ENCODE measurements at places on chromosomes 11 and 22.

DNA sequence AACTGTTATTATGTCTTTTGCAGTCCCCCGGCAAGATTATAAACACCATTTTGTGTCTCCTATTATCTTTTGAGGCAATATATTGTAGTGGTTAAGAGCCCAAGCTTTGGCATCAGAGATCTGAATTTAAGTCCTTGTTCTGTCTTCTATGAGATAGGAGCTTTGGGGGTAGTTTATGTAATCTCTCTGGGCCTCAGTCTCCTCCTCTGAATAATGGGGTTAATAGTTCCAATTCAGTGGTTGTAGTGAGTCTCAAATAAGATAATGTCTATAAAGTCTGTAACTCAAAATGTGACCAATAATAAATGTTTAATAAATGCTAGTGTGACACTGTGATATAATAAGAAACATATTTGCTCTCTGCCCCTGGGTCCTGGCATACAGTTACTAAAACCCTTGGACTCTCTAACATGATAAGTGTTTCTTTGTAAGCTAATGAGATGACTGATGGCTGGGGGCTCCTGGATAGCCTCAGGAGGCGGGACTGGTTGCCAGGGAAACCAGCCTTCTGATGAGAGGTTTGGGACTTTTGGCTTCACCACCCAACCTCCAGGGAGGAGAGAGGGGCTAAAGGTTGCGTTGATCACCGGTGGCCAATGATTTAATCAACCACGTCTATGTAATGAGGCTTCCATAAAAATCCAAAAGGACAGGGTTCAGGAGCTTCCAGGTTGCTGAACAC lies 183.4 kb upstream of the MTMR2 start:
- DNase-seq, result no peak

DNA sequence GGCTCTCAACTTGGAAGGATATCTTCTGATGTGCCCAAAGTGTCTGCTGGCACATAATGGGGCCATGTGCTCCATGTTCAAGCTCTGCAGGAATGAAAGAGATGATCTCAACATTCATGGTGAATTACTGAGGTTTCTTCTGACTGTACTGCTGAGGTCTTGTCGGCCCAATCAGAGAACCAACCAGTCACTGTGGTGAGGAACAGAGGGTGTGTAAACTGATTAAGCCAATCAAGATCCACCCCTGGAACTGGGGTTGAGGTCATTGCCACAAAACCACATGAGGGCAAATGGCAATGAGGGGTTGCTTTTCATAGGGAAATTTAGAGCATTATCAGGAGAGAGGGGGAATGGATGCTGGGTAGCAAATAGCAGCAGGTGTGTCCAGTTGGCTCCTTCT lies 152.3 kb upstream of the RAG2 start:
- DNase-seq, result no peak

DNA sequence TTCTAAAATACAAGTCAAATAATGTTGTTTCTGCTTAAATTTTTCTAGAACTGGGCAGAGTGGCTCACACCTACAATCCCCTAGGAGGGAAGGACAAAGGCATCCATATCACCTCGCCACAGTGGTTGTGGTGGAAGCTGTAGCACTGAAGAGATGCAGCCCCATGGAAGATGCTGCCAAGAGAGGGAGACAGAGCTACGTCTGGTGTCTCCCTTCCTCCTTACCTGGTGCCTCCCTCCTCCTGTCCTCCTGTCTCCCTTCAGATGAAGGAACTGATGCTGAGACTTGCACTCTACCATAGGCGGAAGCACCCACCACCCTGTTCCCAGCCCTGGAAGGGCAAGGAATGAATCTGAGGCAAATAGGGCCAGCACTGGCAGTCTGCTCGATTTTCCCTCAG lies 22.3 kb downstream of the MMP27 start:
- DNase-seq, result no peak

DNA sequence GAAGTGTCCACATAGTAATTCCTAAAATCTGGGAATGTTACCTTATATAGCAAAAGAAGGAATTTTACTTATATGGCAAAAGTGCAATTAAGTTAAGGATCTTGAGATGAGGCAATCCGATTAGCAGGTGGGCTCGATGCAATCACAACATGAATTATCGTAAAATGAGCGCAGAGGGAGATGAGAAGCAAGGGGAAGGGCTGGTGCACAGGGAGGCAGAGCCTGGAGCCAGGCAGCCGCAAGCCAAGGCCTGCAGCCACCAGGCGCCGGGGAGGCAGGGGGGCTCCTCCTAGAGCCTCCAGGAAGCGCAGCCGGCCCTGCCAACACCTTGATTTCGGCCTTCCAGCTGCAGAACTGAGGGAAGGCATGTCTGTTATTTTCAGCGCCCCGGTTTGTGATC lies 85.7 kb downstream of the CELSR1 start:
- no peak for DNase-seq

GRCh38 chr11:1779034-1779805 lies 15.5 kb upstream of the CTSD start:
- no peak for DNase-seq

DNA sequence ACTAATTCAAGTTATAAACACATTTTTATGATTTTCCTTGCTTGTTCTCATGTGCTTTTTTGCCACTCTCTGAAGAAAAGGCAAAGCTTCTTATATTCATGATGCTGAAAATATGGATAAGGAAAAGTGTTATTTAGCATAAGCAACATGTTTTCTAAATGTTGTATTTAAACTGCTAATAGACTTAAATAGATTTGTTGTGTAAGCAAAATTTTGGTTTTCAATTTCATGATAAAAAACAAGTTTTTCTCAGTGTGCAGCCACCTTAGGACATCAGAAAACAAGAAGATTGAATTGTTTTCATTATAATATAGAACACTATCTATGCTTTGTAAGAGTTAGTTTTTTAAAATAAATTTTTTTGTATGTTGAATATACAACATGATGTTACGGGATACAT lies 2.3 kb downstream of the OR4A16 start:
- DNase-seq, result no peak

- no peak for DNase-seq
Observed at GRCh38 chr11:97460091-97460490, 1070.3 kb downstream of the JRKL start.

DNA sequence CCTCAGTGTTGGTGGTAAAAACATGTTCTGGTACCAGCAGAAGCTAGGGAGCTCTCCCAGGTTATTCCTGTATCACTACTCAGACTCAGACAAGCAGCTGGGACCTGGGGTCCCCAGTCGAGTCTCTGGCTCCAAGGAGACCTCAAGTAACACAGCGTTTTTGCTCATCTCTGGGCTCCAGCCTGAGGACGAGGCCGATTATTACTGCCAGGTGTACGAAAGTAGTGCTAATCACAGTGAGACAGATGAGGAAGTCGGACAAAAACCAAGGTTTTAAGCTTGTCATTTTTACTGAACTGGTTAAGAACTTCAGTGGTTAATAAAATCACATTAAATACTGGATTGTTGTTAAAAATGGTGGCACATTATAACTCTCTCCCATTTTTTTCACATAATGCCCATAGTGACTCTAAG lies 42.6 kb upstream of the VPREB1 start:
- DNase-seq, result no peak

GRCh38 chr22:39297490-39298240 lies 21.8 kb downstream of the RPL3 start:
- DNase-seq, result no peak

- DNase-seq, result no peak
Observed at GRCh38 chr11:7918141-7918540, 12.9 kb downstream of the OR10A6 start.

DNA sequence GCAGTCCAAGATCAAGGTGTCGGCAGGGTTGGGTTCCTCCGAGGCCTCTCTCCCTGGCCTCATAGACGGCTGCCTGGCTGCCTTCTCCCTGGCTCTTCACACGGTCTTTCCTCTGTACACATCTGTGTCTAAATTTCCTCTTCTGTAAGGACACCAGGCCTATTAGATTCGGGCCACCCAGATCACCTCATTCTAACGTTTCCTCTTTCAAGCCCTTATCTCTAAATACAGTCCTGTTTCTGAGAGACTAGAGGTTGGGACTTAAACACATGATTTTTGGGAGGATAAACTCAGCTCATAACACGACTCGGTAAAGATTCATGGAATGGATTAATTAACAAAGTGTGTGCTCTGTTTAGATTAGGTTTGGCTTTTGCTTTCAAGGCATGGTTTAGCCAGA lies 136.0 kb upstream of the SORL1-AS1 start:
- DNase-seq, result no peak

GRCh38 chr11:94325681-94326080 lies 21.3 kb downstream of the IZUMO1R start:
- DNase-seq, result no peak

DNA sequence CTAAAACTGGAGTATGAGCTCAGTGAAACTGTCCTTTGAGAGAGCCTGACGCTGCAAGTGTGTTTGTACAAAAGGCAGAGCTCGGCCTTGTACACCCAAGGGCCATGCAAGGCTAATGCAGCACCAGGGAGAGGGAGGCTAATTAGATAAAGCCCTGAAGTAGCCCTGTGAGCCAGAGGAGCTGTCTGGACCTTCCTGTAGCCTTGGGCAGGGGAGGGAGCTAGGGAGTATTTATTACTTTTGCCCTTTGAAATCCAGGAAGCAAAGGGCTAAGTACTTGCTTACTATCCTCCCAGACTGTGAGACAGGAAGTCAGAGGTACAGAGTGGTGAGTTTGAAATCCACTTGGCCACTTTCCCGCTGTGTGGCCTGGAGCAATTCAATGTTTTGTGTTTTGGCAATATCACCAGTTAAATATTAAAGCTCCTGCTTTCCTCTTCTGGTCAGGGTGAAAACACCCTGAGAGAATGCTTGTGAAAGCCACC lies 10.2 kb upstream of the LDHA start:
- DNase-seq, result no peak

GRCh38 chr11:88655196-88655595 lies 317.7 kb upstream of the CTSC start:
- DNase-seq, result no peak

DNA sequence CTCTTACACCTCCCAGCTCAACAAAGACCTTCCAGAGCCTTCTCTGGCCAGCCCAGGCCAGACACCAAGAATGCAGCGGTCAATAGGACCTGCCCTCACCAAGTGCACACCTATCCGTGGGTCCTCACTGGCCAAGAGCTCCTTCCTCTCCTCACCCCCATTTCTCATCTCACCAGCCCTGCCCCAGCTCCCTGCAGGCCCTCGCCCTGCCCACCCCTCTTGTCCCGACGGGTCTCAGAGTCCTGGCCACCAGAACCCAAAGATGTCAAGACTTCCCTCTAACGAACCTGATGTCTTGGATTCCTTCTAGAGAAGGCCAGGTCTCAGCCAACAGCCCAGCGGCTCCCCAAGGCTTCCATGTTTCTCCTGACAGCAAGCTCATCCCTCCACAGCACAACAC lies 43.6 kb downstream of the IGF2 start:
- DNase-seq, result no peak

GRCh38 chr22:42949159-42949558 lies 65.8 kb downstream of the PACSIN2 start:
- no peak for DNase-seq

DNA sequence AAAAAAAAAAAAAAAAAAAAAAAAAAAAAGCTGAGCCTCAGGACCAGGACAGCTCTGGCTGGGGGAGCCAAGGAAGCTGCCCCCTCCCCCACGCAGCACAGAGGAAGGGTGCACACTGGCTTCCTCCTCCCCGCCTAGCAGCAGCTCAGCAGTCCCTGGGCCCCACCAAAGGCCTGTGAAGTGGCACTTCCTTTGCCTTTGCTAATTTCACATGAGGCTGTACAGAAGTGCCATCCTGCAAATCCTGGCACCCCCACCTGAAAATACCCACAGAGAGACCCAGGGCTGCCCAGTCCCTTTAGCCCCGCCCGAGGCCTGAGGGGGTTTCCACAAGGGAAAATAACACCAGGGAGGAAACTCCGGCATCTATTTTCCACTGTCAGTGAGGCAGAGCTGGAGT lies 3.9 kb downstream of the RHOG start:
- peak; percentile 33 for DNase-seq

DNA sequence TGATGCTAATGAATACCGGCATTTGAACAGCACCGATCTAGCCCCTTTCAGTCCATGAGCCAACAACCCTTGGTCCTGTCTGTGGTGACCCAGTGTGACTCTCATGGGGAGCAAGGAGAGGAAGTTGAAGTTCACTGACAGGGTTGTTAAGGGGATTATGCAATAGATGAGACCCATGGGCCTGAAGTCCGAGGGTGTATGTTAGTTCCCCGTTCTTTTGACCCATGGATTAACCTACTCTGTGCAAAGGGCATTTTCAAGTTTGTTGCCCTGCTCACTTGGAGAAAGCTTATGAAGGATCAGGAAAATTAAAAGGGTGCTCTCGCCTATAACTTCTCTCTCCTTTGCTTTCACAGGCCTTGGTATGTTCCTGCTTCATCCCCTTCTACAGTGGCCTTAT lies 4.9 kb downstream of the PNPLA3 start:
- no peak for DNase-seq
